ENCODE measurements at places on chromosomes 1 and 21.
A peak's percentile ranks its signal among the peaks of the same experiment; 100 is the strongest.

DNA sequence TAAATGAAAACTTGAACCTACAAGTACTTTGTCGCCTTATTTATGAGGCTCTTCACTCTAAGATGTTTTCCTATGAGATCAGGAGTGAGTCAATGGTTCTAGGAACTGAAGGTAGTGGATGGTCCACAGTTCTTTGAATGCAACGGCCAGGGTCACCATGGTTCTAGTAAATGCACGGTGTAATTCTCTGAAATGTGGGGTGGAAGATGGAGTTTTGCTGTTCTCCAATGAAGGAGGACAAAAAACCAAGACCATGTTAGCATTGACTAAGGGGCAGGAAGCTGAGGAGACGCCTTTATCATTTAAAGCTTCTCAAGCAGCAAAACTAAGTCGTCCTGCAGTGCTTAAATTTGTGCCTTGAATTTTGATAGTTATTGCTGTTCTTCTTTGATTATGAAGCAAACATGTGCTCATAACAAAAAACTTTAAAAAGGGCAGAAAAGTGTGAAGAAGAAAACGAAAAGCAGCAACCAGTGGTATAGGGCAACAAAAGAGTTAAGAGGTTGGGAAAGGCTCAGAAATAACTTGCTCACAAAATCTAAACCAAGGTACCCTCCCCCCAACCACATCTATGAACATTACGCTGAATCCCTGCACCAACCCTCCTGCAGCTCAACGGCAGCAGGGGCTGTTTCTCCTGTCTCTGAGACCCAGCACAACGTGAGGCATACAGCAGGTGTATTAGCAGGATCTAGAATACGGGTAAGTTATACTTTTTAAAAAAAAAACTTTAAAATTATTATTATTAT lies 85.0 kb downstream of the MRPL37 start:
- DNase-seq, result no peak

- DNase-seq, result no peak
These were observed 53.2 kb downstream of the NCAM2 start for GRCh38 chr21:21051109-21052055.

- no peak for DNase-seq
These were observed 292.0 kb upstream of the PLXNA2 start for GRCh38 chr1:208536212-208536611.

DNA sequence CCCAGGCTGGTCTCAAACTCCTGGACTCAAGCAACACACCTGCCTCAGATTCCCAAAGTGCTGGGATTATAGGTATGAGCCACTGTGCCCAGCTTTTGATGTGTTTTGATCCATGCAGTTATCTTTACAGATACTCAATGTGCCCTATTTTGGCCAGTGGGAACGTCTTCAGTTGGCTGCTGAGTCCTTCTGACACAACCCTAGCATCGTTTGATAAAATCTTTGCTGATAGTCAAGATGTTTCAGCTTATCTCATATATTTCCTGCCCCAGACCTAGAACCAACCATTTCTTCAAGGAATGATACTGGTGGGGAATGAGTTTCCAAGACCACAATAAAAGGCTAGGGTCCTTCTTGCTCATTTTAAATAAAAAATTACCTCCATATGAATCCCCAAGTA lies 11.6 kb downstream of the POGZ start:
- DNase-seq, result no peak

DNA sequence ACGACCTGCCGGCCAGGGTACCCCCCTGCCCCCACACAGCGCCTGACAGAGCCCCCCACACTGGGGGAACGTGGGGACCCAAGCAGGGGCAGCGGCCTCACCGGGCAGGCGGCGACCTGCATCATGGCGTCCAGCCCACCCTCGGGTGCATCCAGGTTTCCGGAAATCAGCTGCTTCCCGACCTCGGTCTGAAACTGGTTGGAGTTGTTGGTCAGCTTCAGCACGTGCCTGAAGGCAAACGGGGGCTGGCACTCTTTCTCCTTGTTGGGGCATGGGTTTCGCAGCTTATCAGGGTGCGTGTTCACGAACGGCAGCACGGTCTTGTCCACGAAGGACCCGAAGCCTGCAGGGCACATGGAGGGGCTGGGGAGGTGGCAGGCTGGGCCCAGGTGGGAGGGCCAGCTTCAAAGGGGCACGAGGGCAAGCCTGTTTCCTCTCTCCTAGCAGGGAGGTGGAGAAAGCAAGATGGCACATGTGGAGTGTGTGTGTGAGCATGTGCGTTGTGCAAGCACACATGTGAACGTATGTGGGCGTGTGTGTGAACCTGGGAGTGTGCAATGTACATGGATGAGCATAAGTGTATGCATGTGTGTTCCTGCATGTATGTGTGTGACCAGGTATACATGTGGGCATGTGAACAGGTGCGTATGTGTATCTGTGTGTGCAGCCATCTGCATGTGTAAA lies 19.2 kb downstream of the ITGB2 start:
- no peak for DNase-seq

GRCh38 chr1:194372266-194372665 lies 1185.9 kb upstream of the B3GALT2 start:
- no peak for DNase-seq

DNA sequence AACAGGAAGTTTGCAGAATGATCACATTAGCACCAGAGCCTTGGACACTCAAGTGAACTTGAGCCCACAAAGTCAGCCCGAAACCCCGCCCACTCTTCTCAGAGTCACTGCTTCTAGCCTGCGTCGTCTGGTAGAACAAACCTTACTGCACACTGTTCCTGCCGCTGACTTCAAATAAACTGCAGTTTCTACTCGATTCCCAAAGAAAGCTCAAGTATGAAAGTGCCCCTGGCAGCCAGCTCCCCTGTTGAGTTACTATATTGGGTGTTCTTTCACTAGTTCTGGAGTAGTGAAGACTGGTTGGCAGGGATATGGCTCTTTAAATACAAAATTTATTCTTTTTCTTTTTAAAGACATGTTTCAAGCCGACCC lies 164.7 kb downstream of the GALNT2 start:
- DNase-seq, result no peak

- DNase-seq, result peak; percentile 45
These were observed 440 bp downstream of the TNFRSF25 start for GRCh38 chr1:6465461-6466005.

- no peak for DNase-seq
These were observed 3.4 kb upstream of the KRTAP10-5 start for GRCh38 chr21:44583800-44584147.

DNA sequence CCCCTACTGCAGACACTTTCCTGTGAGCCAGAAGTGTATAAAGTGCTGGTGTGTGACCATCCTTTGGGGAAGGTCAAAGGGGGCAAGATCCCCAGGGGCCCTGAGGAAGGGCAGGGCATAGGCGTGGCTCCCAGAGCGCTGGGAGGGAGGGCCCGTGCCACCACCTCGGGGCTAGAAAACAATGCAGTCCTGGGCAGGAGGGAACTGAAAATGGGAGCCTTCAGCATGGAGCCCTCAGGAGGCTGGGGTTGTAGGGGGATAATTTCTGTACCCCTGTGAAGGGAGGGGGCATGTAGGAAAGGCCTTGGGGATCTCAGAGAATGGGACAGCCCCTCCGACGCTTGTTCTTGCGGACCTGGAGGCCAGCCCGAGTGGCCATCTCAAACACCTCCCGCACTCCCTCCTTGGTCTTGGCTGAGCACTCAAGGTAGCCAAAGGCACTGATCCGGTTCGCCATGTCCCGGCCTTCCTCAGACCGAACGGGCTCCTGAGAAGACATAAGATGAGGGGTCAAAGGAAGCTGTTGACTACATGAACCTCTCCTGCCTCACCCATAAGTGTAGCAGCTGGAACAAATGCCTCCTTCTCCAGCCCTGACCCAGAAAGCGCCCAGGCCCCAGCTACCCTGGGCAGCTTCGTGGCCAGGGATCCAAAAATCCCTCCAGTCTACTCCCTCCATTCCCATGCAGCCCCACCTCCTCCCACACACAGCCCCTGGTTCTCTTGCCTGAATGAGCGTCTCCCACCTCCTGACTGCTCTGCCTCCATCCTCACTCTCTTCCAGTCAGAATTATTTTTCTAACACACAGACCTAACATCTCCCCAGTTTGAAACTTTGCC lies 5.5 kb downstream of the RHOC start:
- DNase-seq, result no peak

GRCh38 chr1:92995441-92996430 lies 34.5 kb upstream of the DIPK1A start:
- no peak for DNase-seq

- no peak for DNase-seq
These were observed 1.4 kb downstream of the DUSP10 start for GRCh38 chr1:221740369-221740992.

DNA sequence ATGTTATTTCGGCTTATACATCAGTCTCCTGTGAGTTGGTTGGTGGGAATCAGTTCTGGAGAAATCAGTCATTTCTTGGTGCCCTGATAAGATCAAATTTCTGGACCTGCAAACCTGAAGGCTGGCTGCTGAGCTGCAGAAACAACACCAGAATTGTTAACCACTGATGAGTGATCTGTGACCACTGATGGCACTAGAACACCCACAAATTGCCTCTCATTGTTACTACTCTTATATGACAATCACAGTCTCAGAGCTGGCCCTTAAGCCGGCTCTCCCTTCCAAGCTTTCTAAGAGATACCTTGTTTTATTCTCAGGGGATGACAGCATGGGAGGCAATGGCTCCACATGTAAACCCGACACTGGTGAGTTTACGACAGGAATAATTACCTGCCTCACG lies 1.9 kb downstream of the C1orf162 start:
- no peak for DNase-seq
